Brain microvascular endothelial cell (primary cell): ENCODE measurements at places on chromosomes 7 and 10.

DNA sequence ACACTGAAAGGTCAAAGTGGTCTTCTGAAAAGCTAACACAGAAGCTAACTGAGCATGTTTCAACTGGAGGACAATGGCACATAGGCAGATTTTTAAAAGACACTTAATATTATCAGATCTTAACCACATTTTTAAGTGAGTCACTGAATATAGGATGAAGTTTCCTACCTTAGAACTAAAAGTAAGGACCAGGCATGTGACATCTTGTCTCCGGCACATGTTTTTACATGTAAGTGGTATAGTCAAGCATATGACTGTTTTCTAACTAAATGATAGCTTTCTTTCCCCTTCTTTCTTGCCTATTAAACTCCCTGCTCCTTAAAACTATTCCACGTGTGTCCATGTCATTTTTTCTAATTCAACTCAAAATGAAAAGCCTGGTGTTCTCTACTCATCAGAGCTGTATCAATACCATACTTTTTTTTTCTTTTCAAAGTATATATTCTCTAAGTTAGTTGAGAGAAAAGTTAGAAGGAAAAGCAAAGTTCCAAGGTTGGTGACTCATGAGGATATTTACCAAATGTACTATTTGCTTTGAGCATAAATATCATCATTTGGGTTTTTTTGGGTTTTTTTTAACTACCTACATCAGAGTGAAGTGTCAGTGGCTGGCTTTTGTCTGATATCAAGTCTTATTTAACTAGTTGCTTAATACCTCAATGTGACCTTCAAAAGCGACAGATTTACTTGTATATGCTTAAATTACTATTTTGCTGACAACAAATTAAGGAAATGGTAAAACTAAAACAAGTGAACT is 127.5 kb downstream of the CRPPA start:
- no peak for DNase-seq

GRCh38 chr7:64834989-64835388 is 40.8 kb downstream of the ZNF138 start:
- no peak for DNase-seq

DNA sequence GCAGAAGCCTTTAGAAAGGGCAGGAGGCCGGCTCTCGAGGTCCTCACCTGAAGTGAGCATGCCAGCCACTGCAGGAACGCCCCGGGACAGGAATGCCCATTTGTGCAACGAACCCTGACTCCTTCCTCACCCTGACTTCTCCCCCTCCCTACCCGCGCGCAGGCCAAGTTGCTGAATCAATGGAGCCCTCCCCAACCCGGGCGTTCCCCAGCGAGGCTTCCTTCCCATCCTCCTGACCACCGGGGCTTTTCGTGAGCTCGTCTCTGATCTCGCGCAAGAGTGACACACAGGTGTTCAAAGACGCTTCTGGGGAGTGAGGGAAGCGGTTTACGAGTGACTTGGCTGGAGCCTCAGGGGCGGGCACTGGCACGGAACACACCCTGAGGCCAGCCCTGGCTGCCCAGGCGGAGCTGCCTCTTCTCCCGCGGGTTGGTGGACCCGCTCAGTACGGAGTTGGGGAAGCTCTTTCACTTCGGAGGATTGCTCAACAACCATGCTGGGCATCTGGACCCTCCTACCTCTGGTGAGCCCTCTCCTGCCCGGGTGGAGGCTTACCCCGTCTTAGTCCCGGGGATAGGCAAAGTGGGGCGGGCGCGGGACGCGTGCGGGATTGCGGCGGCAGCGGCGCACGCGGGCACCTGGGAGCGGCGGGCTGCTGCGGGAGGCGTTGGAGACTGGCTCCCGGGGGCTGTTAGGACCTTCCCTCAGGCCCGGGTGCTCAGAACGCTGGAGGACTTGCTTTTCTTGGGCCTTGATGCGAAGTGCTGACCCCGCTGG is at the start of gene FAS:
TSS of gene FAS (plus strand) at position 415 of the 777 bp plus-strand sequence. CDS start at position 494, 79 bp downstream.
- peak; percentile 20 for DNase-seq

GRCh38 chr7:149670288-149670687 is 103.1 kb downstream of the ZNF467 start:
- DNase-seq = no peak

- DNase-seq = no peak
These were observed 147.2 kb upstream of the RHEB start for GRCh38 chr7:151666886-151667285.

DNA sequence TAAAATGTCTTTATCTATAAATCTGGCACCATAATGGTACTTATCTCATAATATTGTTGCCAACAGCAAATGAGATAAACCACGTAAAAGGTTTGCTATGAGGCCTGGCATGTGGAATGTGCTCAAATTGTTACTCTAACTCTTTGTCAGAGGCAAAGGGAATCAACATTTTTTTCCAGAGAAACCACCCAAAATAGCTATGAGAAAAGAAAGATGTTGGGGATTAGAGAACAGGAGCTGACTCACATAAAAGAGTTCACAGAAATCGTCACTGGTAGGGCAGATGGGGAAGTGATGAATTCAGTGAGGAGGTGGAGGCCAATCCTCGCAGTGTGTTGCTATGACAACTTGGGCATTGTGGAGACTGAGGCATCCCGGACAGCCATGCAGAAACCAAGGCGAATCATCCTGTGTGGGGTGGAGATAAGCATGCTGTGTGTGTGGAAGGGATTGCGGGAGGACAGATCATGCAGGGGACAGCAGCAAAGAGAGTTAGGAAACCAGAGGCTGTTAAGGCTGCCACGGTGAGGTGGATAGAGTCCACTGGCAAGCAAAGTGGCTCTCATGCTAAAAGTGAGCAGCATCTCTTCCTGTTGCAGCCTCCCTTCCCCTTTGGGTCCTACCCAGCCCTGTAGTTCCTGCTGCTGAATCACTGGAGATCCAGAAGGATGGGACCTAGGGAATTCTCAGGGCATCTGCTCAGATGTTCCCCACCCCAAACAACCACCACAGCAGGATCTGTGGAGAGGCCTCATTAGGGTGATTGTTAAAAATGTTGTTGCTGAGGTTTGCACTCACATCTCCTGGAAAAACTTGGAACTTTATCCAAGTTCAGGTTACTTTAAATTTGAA is 103.9 kb downstream of the CUBN start:
- DNase-seq = peak; percentile 100

- DNase-seq = no peak
These were observed 39.0 kb downstream of the MYL10 start for GRCh38 chr7:101589976-101590662.

DNA sequence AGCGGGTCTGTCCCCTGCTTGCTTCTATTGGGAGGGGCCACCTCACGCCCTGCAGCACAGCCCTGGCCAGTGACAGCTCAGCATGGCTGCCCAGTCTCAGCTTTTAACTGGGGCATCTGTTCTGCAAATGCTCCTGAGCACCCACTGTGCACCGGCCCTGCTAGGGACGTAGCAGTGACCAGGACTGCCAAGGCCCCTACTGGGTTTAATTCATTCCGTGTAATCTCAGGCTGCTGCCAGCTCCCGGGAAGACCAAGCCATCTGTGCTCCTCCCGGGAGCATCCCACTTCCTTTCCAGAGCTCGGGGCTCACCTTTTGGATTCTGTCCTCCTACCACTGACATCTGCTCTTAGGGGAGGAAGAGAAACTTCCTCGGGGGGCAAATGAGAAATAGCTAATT is 85.2 kb downstream of the ADARB2 start:
- no peak for DNase-seq

GRCh38 chr10:19788075-19788686 is 28.1 kb upstream of the PLXDC2 start:
- peak; percentile 65 for DNase-seq

GRCh38 chr7:32191305-32191704 is 121.1 kb upstream of the PDE1C start:
- no peak for DNase-seq

DNA sequence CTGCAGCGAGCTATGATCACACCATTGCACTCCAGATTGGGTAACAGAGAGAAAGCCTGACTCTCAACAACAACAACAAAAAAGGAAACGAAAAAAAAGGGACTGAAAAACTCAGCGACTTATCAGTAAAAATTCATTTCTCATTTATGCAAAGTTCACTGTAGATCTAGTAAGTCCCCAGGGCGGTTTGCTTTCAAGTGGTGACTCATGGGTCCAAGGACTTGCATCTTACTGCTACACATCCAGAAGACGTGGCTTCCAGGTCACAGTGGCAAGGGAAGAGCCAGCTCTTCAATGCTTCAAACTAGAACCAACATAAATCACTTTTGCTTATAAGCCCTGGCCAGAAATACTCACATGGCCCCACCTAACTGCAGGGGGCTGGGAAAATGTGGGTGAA is 178.3 kb upstream of the AUTS2 start:
- no peak for DNase-seq

- DNase-seq = no peak
These were observed 257.1 kb upstream of the PITRM1 start for GRCh38 chr10:3429676-3430075.

DNA sequence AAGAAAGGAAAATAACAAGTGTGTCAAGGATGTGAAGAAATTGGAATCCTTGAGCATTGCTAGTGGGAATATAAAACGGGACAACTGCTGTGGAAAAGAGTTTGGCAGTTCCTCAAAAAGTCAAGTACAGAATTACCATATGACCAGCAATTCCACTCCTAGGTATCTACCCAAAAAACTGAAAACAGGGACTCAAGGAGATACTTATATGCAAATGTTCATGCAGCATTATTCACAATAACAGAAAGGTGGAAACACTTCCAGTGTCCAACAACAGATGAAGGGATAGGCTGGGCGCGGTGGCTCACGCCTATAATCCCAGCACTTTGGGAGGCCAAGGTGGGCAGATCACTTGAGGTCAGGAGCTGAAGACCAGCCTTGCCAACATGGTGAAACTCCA is 33.5 kb downstream of the HSPA12A start:
- no peak for DNase-seq

DNA sequence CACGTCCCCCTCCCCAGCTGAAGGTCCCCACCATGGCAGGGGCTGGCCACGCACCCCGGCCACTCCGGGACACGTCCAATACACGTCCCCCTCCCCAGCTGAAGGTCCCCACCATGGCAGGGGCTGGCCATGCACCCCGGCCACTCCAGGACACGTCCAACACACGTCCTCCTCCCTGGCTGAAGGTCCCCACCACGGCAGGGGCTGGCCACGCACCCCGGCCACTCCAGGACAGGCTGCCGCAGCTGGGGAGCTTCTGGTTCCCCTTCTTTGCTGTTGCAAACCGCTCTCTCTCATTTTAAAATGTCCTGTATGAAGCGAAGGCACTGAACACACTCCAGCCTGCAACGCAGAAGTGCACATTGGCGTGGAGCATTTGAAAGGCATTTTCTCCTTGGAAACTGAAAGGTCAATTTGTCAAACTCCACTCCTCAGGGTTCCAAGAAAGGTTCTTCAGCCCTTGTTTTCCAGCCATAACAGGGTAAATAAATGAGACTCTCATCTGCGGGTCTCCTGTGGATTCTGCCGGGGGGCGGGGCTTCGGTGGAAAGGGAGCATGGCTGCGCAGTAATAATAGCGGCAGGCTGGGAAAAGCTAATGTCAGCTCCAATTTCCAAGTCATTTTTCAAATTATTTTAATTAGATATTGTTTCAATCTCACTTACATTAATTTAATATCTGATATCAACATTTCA is 580.3 kb downstream of the DNAJB6 start:
- no peak for DNase-seq
